Colonic mucosa (tissue), 4 donors: ENCODE measurements at places on chromosomes 4 and X. TPM values are rescaled to one million over a fixed set of nuclear protein-coding genes. Genes with fewer than 3 reads are reported as not detected.
A peak's percentile ranks its signal among the peaks of the same experiment; 100 is the strongest.

The NPY1R gene
- 2.0 TPM for total RNA-seq

The PGAM4 gene
- 0.77 TPM for total RNA-seq

The PNMA3 gene
- 0.21 TPM for total RNA-seq

The UGT8 gene
- total RNA-seq, result 54.0 TPM

The ARHGAP6 gene
- total RNA-seq, result 1.1 TPM

The TENM3 gene
- 0.32 TPM for total RNA-seq

- peaks cover 21% of the 10 kb centered on the region for H3K4me1 ChIP-seq
- H3K27ac ChIP-seq, result peak overlapping the region; percentile 48
- no peak overlapping the region for H3K4me3 ChIP-seq
- DNase-seq, result peak; percentile 59
- no peaks in the 10 kb centered on the region for H3K27me3 ChIP-seq
These were observed 138.6 kb downstream of the AFF1 start for GRCh38 chr4:87073199-87074120.

- no peak overlapping the region for H3K4me3 ChIP-seq
- no peak overlapping the region for H3K27ac ChIP-seq
- no peaks in the 10 kb centered on the region for H3K4me1 ChIP-seq
These were observed 127.2 kb downstream of the ARHGEF9 start for GRCh38 chrX:63657821-63658220.

DNA sequence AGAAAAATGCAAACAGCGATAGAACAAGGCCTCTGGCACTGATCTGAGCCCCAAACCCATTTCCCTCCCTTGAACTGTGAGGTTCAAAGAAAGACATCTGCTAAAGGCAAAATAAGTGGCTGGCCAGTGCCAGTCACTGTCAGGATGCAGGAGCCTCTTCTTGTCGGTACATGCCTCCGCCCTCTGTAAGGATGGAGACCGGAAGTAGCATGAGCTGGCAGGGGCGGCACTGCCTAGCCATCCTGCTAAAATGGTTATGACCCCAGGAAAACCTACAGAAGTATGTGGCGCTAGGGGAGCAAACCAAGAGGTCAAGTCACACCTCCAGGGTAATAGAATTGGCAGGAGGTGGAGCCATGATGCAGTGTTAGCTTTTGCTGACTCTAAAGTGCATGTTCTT lies 180.3 kb downstream of the DCLK2 start:
- no peak overlapping the region for H3K27ac ChIP-seq
- no peaks in the 10 kb centered on the region for H3K36me3 ChIP-seq
- no peak overlapping the region for H3K4me3 ChIP-seq
- no peak for DNase-seq

GRCh38 chr4:188127214-188127874 lies 11.9 kb upstream of the TRIML1 start:
- no peaks in the 10 kb centered on the region for H3K4me1 ChIP-seq
- H3K4me3 ChIP-seq, result no peak overlapping the region
- H3K36me3 ChIP-seq, result no peaks in the 10 kb centered on the region
- H3K27ac ChIP-seq, result no peak overlapping the region

- DNase-seq, result no peak
- no peaks in the 10 kb centered on the region for H3K27me3 ChIP-seq
- H3K27ac ChIP-seq, result peak overlapping the region; percentile 34
- no peak overlapping the region for H3K4me3 ChIP-seq
- H3K4me1 ChIP-seq, result no peaks in the 10 kb centered on the region
These were observed 162.1 kb downstream of the SMIM20 start for GRCh38 chr4:26076000-26076587.
